ENCODE measurements at places on chromosomes 1 and 21.

DNA sequence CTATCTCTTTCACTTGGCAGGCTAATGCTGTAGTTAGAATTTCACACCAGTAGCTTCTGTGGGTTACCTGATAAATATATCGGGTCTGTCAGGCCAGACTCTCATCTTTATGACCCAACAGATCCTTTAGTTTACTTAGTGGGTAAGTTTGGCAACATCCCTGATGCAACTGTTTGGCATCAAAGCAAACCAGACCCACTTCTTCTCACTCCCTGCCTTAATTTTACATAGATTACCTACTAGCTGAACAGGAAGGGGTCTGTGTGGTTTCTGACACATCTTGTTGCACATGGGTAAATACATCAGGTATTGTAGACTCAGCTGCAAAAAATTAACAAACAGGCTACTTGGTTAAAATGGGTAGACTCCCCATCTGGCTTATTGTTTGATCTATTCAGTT, 3.2 kb upstream of the GUK1 start:
- DNase-seq = no peak

GRCh38 chr1:78322928-78323680, 167.7 kb upstream of the PTGFR start:
- no peak for DNase-seq

DNA sequence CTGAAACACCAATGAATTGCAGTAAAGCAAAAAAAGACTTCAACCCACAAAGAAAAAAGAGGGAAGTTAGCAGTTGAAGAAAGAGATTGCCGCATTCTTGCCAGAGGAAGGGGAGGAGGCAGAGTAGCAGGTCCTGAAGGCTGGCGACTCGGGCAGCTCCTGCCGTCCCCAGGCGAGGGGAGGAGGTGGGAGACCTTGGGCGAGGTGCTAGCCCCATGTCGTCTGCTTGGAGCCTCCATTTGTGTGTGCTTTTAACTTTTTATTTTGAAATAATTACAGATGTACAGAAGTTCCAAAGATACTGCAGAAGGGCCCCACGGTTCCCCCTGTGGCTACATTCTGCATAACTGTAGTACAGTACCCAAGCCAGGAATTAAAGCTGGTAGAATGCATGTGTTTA, 6.7 kb downstream of the TRPM2 start:
- no peak for DNase-seq

GRCh38 chr1:206136241-206136640, 19.1 kb upstream of the AVPR1B start:
- no peak for DNase-seq

- DNase-seq = no peak
These were observed 1.2 kb upstream of the KIRREL1 start for GRCh38 chr1:157992031-157992832.

- DNase-seq = no peak
These were observed 22.4 kb downstream of the LRRC3 start for GRCh38 chr21:44477712-44478111.
